ENCODE measurements at places on chromosomes 4 and X. TPM values are rescaled to one million over a fixed set of nuclear protein-coding genes. Genes with fewer than 3 reads are reported as not detected.

CYP2U1 gene
- total RNA-seq, result 10.2 TPM

RAB41 gene
- not detected for total RNA-seq

HSFX2 gene
- 0.65 TPM for total RNA-seq

MID2 gene
- 21.6 TPM for total RNA-seq

NHSL2 gene
- 12.2 TPM for total RNA-seq

GIMD1 gene
- not detected for total RNA-seq

STK32B gene
- total RNA-seq, result 3.2 TPM

HERC6 gene
- 13.2 TPM for total RNA-seq

PAGE5 gene
- total RNA-seq, result not detected

WDR17 gene
- 1.8 TPM for total RNA-seq

IL21 gene
- total RNA-seq, result not detected

MSX1 gene
- total RNA-seq, result 12.1 TPM

PASD1 gene
- total RNA-seq, result not detected

MAGEC2 gene
- total RNA-seq, result not detected

NKX6-1 gene
- total RNA-seq, result not detected

SH3BGRL gene
- total RNA-seq, result 69.5 TPM

FGB gene
- total RNA-seq, result not detected

MID1 gene
- total RNA-seq, result 7.5 TPM

GAGE2A gene
- total RNA-seq, result not detected

CCDC120 gene
- total RNA-seq, result 0.82 TPM

GEMIN8 gene
- total RNA-seq, result 22.7 TPM

Measured in subcutaneous adipose tissue (tissue), 4 donors.